ENCODE measurements at places on chromosomes 2 and 18. TPM values are rescaled to one million over a fixed set of nuclear protein-coding genes. Genes with fewer than 3 reads are reported as not detected.

The NCKAP5 gene
- not detected for total RNA-seq

GRCh38 chr2:211396815-211397214 lies 840.4 kb downstream of the CPS1 start:
- no peak for DNase-seq

- DNase-seq = no peak
Measured at GRCh38 chr2:73022024-73022568, 49.4 kb downstream of the SFXN5 start.

The CHN1 gene
- 3.2 TPM for total RNA-seq

GRCh38 chr2:174246944-174247381 lies 1.4 kb downstream of the OLA1 start:
- DNase-seq = no peak

- no peak for DNase-seq
Measured at GRCh38 chr18:46070815-46071652, 1.0 kb downstream of the PSTPIP2 start.

DNA sequence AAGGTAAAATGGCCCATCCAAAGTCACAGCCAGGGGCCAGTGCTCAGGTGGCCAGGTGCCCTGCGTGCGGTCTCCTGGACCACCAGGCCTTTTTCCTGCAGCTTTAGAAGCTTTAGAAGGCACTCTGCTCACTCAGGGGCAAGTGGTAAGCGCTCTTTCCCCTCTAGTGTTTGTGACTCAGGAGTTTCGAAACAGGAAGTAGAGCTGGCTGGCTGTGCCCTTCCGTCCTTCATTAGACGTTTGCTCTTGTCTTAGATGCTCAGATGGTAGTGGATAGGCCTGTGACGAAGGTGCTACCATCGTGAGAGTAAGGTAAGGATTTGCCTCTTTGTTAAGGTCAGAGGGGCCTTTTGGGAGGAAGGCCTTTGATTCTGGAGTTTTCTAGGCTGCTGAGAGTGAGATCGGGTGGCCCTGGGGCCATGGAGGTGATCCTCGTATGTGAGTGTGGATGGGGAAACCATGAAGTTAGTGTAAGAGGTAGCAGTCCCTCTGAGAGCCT lies at the start of gene CASP8:
Gene CASP8 (plus strand): TSS at position 235 of the 499 bp plus-strand sequence. CDS start 5,951 bp downstream, outside the sequence.
- DNase-seq = peak; percentile 61

DNA sequence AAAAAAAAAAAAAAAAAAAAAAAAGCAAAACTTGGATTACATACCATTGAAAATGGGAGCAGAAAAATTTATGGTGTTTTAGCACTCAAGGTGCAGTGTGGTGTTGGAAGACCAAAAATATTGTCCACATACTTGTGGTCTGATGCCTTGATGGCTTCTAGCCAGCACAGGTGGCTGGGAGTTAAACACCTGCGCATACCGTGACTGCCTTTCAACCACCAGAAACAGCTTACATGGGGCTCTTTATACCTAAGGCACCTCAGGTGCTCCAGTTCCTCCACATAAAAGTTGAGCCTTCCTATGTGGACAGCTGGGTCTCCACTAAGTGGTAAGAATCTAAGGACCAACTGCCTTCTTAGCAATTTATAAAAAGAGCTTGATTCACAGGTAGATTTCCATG lies 802.6 kb upstream of the CELF4 start:
- DNase-seq = no peak

- DNase-seq = no peak
Measured at GRCh38 chr2:204030322-204030721, 93.8 kb downstream of the ICOS start.

DNA sequence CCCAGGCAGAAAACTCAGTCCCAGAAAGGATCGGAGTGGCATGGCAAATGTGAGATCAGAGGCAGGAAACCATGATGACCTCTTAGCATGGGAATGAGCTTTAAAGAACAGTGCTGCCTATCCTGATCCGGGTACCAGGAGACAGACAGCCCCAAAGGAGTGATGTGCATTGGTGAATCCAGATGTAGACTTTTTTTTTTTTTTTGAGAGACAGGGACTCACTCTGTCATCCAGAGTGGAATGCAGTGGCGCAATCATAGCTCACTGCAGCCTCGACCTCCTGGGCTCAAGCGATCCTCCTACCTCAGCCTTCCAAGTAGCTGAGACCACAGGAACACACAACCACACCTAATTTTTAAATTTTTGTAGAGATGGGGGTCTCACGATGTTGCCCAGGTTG lies 122.7 kb downstream of the VAPA start:
- no peak for DNase-seq

- DNase-seq = no peak
Measured at GRCh38 chr2:100670232-100670631, 107.4 kb downstream of the PDCL3 start.

GRCh38 chr2:731711-732110 lies 54.5 kb upstream of the TMEM18 start:
- no peak for DNase-seq

DNA sequence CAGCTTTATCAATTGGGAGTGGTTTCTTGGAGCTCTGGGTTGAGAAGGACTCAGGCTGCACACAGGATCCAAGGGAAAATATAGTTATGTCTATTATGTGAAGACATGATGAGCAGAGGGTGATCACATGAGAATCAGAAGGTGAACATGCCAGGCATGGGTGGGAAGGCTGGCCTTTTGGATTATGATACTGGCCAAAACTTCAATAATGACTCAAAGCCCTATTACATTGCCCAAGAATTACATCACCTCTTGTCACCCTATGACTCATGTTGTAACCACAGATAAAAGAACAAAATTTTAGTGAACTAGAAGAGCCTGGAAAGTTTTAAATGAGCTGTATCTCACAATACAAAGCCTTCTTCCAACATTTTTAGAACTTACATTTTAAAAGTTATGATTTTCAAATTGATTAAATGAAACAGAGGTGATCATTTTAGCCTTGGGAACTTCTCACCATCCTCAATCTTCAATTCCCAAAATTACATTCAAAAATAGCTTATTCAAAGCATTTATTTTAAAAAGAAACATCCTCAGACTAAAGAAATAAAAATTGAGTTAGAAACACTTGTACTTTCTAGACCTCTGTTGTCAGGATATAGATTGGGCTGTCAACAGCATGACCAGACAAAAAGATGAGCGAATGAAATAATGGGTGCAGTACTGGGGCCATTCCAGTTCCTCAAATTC lies 428.3 kb downstream of the MBD2 start:
- DNase-seq = no peak

DNA sequence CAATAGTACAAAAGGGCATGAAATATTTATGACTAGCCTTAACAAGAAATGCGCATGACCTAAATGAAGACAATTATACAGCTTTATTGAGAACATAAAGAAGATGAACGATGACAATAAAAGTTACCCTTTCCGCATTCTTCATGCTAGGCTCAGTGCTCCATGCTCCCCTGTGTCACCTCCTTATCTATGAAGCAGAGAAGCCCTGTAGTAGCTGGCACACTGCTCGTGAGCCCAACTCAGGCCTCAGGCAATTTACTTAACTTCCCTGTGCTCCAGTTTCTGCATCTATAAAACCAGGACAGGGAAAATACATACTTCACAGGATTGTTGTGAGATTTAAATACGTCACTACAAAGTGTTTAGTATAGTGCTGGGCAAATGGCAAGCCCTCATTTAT lies 34.5 kb upstream of the NABP1 start:
- DNase-seq = no peak

The AQP4 gene
- total RNA-seq = not detected

The ADAM23 gene
- 14.2 TPM for total RNA-seq

- no peak for DNase-seq
Measured at GRCh38 chr2:37993143-37993542, 68.1 kb downstream of the RMDN2 start.

GRCh38 chr2:161424394-161424769 lies 8.3 kb downstream of the TBR1 start:
- no peak for DNase-seq

GRCh38 chr2:140905083-140905781 lies 1225.6 kb downstream of the LRP1B start:
- no peak for DNase-seq

The GMCL1 gene
- 26.7 TPM for total RNA-seq

DNA sequence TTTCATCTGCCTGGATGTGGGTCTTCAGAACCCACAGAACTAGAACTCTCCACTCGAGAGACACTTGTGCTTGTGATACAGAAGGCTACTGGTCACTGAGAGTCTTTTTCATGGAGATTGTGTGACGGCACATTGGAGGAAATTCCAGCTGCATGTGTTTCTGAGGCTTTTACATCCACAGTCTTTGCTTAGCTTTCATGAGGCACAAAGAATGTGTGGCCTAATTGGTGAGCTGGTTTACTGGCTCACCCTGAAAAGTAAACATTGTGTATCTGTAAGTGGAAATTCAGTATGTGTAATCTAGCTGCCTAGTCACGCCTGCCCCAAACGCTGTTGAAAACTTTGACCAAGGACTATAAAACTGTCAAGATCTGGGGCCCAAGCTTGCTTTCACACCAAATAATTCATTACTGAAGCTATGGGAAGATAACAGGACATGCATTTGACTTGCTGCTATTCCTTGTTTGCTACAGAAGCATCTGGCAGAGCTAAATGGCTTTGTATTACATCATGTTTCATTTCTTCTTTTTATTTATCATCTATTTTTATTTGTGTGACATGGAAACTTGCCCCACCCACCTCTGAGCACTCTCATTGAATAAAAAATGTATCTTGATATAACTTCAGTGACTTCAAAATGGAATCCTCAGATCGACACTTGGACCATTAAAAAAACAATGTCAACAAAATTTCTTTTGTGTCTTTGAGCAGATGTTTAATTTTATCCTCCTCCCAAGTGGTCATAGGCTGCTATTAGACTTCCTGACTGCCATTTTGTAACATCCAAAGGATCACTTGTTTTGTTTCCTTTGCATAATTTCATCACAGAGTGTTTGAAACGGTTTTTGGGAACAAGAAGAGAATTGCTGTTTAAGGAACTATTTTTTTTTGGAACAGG lies 80.2 kb downstream of the EFEMP1 start:
- DNase-seq = no peak

The SPATA3 gene
- not detected for total RNA-seq

DNA sequence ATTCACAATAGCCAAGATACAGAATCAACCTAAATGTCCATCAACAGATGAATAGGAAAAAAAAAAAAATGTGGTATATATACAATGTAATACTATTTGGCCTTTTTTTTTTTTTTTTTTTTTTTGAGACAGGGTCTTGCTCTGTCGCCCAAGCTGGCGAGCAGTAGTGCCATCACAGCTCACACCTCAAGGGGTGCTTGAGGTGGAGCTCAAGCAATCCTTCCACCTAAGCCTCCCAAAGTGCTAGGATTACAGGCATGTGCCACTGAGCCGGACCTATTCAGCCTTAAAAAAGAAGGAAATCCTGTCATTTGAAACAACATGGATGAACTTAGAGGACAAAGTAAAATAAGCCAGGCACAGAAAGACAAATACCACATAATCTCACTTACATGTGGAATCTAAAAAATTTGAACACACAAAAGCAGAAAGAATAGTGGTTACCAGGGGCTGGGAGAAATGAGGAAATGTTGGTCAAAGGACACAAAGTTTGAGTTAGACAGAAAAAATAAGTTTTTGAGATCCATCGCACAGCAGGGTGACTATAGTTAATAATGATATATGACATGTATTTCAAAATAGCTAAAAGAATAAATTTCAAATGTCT lies 26.0 kb downstream of the TLK1 start:
- DNase-seq = no peak

DNA sequence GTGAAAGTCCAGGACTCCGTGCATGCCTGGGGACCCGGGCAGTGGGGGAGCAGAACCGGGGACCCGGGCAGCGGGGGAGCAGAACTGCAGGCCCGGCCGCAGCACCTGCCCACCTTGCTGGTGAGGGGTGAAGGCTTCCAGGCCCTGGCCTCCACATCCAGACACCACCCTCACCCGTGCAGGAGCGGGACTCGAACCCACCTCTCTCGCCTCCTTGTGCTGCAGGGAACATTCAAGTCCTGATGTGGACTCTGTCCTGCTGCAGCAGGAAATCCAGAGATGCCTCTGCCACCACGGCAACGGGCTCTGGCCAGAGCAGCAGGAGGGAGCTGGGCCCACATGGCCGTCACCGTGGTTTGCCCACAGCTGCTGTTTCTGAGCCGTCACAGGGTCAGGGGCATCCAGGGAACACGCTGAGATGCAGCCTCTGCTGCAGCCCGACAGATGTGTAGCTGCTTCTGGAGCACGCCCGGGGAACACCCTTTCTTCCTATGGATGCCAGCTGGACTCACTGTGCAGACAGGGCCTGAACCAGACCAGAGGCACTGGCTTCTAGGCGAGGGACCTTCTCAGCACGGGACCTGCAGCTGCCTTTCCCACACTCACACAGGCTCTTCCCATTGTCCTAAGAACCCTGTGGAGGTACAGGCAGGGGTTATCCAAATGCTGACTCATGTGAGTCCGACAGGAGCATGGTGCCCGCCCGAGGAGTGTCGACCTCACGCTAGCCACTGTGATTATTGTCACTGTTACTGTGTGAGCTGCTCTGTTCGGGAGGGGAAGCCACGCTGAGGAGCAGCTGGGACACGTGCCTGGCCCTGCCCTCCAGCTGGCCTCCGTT lies 89.2 kb upstream of the CTDP1 start:
- DNase-seq = no peak

The RGPD3 gene
- 0.16 TPM for total RNA-seq

GRCh38 chr2:240965296-240965904 lies 33.0 kb upstream of the SNED1 start:
- no peak for DNase-seq

GRCh38 chr18:23495723-23496440 lies 7.4 kb upstream of the RMC1 start:
- no peak for DNase-seq

- no peak for DNase-seq
Measured at GRCh38 chr18:24446953-24447538, 13.4 kb upstream of the HRH4 start.

DNA sequence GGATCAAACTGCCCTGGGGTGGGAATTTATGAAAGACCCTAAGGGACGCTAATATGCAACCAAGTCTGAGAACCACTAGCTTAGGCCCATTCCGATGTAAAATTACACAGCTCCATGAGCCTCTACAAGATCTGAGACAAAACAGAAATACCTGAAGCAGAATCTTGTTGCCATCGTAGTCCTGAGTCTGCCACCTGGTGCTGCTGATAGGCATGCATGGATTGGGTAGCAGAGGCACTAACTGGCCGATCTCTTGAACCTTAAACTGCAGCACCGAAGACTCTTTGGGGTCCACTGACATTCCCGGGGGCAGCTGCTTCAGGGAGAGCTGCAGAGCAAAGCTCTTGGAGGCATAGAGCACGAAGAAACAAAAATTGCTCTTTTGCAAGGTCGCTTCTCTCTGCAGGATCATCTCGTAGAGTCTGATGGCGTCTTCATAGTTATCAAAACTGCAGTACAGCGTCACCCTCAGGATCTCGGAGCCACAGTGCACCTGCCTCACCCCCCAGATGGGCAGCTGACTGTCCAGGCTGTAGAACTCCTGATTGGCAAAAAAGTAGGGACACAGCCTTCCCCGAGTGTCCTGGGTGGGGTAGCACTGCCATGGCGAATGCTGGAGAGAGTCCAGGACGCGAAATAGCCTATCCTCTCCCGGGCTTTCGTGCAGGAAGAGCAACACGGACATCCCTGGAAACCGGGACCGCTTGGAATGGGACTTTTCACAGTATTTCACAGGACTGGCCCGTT lies 848 bp downstream of the FAM124B start:
- DNase-seq = no peak

Measured in T-cell (primary cell).